ENCODE measurements at places on chromosomes 7 and 10. TPM values are rescaled to one million over a fixed set of nuclear protein-coding genes. Genes with fewer than 3 reads are reported as not detected.

Gene NEURL1
- 0.38 TPM for total RNA-seq

Gene SLC29A3
- total RNA-seq, result 24.4 TPM

Gene CNPY1
- not detected for total RNA-seq

Gene KEL
- not detected for total RNA-seq

Gene ASIC3
- total RNA-seq, result 9.9 TPM
